ENCODE measurements at places on chromosomes 5 and 9.

GRCh38 chr9:104835161-104835560 is 71.2 kb downstream of the NIPSNAP3B start:
- DNase-seq: no peak

GRCh38 chr9:127885508-127886281 is 8.2 kb upstream of the AK1 start:
- DNase-seq: peak; percentile 45

DNA sequence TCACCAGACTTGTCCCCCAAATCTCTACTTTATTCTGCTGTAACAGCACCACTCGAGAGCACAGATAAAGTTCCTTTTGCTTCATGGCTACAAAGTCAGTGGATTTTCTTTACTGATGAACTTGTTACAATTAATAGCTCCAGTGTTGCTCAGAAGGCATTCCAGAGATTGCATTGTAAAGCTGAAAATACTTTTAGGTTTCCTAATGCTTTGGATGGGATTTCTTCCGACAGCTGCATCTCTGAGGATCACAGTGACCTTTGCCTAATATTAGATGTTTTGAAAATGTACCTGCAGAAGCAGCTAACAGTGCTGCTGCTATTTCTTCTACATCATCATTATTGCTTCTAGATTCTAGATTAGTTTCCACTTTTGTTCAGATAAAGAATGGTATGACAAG is 58.8 kb upstream of the TMEM171 start:
- DNase-seq: no peak

GRCh38 chr9:137666955-137667670 is 48.3 kb downstream of the EHMT1 start:
- no peak for DNase-seq

GRCh38 chr5:96083361-96083881 is 121.8 kb upstream of the ELL2 start:
- no peak for DNase-seq

DNA sequence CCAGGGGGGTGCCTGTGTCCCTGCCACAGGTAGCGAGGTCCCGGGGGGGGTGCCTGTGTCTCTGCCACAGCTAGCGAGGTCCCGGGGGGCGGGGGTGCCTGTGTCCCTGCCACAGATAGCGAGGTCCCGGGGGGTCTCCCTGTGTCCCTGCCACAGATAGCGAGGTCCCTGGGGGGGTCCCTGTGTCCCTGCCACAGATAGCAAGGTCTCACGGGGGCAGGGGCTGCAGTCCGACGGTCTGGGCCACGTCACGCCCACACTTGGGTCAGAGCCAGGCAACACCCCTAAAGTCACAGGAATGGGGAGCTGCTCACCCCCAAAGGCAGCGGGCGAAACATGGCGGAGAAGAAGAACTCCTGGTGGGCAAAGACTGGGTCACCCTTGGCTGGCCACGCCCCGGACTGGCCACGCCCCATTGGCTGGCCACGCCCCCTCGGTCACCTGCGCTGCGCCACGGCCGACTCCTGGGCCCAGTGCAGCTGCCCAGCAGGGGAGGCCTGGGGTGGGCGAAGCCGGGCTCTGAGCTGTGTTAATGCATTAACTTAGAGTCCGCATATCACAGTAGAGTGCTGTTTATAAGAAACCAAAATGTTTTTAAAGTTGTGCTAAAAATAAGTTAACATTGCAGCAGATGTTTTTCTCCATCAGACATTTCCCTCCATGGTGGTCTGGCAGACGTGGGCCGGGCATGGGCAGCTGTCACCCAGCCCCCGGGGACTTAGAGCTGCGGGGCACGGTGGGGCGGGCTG is 7.0 kb downstream of the NOXA1 start:
- DNase-seq: no peak

DNA sequence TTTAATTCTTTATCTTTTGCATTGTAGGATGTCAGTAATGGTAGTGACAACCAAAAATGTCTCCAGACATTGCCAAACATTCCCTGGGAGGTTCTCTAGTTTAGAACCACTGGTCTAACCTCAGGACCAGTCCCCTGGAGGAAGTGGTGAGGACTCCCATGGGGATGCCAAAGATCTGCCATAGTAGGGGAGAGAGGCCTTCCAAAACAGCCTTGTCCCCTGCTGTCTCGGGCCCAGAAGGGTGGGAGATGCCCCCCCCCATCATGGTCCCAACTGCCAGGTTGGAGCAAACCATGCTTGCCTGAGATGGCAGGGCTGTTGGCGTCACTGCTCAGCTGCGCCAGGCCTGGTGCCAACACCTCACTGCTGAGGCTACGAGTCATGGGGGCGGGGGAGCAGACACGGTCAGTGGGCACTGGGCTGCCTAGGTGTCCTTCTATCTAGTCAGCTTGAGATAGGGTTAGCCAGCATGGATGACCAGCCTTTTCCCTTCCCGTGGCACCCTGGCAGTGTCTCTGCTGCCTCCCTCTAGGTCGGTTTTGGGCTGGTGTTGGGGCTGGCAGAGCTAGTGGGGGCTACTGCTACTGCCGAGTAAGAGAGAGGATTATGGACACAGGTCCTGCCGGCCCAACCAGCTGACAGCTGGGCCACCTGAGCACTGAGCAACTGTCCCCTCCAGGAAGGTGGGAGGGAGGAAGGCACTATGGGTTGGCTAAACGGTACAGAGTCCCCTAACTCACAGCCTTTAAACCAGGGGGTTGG is 8.3 kb upstream of the CXXC5 start:
- peak; percentile 62 for DNase-seq

- no peak for DNase-seq
Measured at GRCh38 chr9:137817236-137818200, 60.1 kb upstream of the CACNA1B start.

DNA sequence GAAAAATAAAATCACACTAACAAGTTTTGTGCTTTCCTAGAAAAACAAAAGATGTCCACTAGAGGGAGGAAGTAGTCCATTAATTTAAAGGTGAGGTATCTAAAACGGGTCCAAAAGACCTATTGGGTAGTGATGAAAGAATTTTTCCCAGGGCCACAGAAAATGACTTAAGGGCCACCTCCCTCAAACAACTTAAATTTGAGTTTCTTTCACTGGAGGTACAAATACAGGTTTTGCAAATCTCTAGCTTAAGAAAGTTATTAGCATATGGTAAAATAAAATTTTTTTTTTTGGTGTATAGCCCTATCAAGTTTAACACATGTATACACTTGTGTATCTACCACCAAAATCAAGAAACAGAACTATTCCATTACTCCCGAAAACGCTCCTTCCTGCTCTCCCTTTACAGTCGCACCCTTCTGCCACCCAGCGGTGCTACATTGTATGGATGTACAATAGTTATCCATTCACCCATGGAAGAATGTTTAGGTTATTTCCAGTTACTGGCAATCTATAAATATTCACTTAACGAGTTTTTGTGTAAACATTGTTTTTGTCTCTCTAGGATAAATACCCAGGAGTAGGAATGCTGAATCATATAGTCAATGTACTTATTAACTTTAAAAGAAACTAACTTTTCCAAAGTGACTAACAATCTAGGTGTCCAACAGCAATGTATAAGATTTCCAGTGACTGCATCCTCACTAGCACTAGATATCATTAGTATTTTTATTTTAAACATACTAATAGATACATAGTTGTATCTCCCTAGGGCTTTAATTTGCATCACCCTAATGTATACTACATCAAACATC is 21.9 kb downstream of the DEPDC1B start:
- no peak for DNase-seq

GRCh38 chr9:37187713-37188439 is 67.5 kb downstream of the ZCCHC7 start:
- DNase-seq: no peak

DNA sequence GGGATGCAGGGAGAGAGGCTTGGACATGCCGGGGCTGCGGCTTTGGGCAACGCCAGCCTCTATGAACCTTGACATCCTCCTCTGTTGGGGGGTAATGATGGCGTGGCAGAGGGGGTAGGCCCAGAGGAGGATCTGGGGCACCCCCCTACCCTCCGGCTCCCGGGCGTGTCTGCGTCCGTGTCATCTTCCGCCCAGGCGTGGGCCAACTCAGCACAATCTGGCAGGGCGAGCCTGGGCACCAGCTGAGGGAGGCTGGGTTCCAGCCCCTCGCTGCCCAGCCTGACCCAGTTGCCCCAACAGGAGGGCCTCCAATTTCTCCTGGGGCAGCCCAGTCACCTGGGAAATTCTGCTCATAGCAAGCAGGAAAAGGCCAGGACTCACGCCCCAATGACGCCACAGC is 62.9 kb upstream of the IL17B start:
- peak; percentile 7 for DNase-seq

GRCh38 chr9:73577848-73578247 is 426.2 kb downstream of the ANXA1 start:
- no peak for DNase-seq

DNA sequence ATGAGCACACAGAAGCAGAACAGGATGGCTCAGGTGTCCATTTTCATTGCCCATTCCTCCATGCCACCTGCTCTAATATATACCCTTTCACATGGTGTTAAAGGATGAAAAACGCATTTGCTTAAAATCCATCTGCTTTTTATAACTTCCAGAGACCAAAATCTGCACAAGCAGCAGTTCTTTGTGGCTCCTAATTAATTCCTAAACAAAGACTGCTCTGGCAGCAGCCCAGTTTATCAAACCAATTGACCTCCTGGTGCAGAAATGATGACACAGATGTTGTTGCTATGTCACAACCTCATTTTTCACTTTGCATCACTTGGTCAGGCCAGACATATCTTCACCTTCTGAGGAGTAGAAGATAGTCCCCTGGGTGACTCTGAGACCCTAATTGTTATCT is 141.2 kb downstream of the ASTN2 start:
- DNase-seq: no peak

DNA sequence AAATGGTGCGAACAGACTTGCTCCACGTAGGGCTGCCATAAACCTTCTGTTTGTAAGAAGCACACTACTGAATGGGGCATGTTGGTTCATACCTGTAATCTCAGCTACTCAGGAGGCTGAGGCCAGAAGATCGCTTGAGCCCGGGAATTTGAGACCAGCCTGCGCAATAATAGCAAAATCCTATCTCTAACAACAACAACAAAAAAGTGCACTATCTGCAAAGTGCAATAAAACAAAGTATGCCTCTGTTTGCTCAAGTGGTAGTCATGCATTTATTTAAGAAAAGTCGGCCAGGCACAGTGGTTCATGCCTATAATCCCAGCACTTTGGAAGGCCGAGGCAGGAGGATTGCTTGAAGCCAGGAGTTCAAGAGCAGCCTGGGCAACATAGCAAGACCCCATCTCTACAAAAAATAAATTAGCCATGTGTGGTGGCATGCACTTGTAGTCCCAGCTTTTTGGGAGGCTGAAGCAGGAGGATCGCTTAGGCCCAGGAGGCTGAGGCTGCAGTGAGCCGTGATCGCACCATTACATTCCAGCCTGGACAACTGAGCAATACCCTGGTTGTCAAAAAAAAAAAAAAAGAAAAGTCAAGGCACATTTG is 5.2 kb downstream of the ATPSCKMT start:
- no peak for DNase-seq

GRCh38 chr5:154743812-154744211 is 11.4 kb upstream of the LARP1 start:
- DNase-seq: no peak

- peak; percentile 30 for DNase-seq
Measured at GRCh38 chr9:94108584-94108983, 24.3 kb downstream of the PTPDC1 start.

- no peak for DNase-seq
Measured at GRCh38 chr5:166883016-166883415, 1408.4 kb upstream of the WWC1 start.

DNA sequence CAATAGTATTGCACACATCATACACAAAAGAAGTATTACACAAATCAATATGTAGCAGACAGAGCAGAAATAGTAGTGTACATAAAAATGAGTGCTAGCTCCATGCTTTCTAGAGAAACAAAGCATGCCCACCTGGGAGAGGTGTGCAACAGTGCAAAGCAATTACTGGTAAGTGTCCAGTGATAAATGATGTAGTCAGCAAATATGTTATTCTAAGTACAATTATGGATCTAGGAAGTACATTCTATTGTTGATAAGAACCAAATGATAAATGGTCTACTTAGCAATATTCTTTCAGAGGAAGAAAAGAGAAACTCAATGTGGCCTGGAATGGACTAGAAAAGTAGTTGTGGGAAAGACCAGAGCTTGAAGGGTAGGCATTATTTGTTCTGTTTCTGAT is 188.6 kb downstream of the HINT1 start:
- DNase-seq: no peak

GRCh38 chr9:136543830-136544547 is 1.9 kb downstream of the NOTCH1 start:
- no peak for DNase-seq

DNA sequence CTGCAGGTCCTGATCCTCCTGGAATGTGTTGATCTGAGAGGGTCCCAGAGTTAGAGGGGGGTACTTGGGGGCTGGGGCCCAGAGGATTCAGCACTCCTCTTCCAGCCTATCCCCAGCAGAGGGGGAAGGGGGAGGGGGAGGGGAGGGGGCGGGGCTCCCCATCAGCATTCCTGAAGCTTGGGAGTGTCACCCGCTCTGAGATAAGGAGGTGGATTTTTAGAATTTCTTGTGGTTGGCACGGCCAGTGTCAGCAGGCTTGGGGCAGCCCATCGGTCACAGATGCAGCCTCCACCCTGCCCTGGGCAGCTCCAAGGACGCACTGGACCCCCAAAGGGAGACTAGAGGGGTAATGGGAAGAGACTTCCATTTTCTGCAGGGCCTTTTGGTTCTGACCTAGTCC is 5.3 kb downstream of the FGF18 start:
- DNase-seq: no peak

GRCh38 chr5:61732369-61732768 is 400.3 kb downstream of the ZSWIM6 start:
- no peak for DNase-seq

- DNase-seq: no peak
Measured at GRCh38 chr9:98415782-98416181, 160.3 kb upstream of the TBC1D2 start.

DNA sequence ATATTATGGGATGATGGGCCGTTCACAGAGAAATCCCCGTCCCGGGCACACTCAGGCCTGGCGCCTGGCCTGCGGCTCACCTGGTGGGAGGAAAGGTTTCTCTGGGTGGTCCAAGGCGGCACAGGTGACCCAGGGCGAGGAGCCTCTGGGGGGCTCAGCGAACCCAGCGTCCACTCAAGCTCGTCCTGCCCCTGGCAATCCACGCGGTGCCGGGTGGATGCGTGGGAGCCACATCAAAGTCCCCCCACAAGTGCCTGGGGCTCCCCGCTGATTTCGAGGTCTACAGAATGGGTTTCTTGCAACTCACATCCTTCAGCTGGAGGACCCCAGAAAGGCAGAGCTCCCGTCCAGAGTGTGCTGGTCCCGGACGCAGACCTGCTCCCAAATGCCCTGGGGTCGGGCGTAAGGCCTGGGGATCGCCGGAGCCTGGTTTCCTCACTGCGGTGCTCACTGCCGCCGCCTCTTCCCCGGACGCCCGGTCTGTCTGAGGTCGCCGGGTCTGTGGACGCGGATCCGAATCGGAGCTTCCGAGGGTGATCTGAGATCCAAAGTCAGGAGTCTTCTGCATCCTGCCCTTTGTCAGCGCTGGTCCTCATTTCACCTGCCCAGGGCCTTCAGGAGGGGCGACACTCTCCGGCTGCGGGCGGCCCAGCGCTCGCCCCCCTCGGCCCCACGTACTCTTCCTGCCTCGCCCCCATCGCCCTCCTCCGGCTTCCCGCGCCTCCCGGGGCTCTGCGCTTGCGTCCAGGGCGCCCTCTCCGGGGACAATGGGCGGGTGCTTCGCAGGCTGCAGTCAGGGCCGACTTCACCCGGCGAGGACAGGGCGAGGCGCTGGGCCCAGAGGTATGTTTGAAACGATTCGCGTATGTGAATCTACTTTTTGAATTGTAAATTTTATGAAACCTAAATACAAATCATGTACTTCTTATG is 20.0 kb upstream of the RUFY1 start:
- DNase-seq: peak; percentile 79

GRCh38 chr5:6634306-6634705 is 1.1 kb downstream of the SRD5A1 start:
- DNase-seq: no peak

Measured in heart left ventricle (tissue), 16 donors.